GM10248 (cell line): ENCODE measurements at places on chromosomes 11 and 22.
A peak's percentile ranks its signal among the peaks of the same experiment; 100 is the strongest.

- DNase-seq: no peak
Measured at GRCh38 chr22:40857309-40857855, 434 bp downstream of the XPNPEP3 start.

- peak; percentile 93 for DNase-seq
Measured at GRCh38 chr11:69088676-69089146, 40.0 kb downstream of the TPCN2 start.

- DNase-seq: no peak
Measured at GRCh38 chr11:64627371-64627770, 36.4 kb downstream of the SLC22A12 start.

DNA sequence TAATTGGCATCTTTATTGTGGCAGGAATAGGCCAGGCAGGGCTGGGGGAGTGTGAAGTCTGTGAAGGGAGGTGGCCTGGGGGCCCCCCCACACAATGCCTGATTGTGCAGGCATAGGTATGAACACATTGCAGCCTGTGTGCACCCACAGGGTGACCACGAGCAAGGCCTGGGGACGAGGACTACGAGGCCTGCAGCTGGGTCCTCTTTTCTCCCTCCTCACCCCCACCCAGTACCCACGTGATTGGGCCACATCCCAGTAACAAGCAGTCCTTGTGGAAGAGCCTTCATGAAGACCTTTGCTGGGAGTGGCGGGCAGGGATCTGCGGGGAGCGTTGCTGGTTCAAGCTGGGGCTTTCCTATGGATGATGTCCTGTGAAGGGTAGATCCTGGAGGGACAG is 29.3 kb downstream of the ZBTB16 start:
- DNase-seq: no peak

- DNase-seq: peak; percentile 40
Measured at GRCh38 chr11:64971421-64972233, at the start of gene MAJIN. Gene MAJIN, minus strand, starts transcription at chr11:64972108. Its CDS starts 12,703 bp downstream, at chr11:64959405.

- no peak for DNase-seq
Measured at GRCh38 chr22:43722444-43722843, 89.7 kb downstream of the EFCAB6 start.

- no peak for DNase-seq
Measured at GRCh38 chr22:17191163-17191784, 28.0 kb downstream of the ADA2 start.

GRCh38 chr22:20178915-20179227 is 28.0 kb upstream of the CCDC188 start:
- no peak for DNase-seq

DNA sequence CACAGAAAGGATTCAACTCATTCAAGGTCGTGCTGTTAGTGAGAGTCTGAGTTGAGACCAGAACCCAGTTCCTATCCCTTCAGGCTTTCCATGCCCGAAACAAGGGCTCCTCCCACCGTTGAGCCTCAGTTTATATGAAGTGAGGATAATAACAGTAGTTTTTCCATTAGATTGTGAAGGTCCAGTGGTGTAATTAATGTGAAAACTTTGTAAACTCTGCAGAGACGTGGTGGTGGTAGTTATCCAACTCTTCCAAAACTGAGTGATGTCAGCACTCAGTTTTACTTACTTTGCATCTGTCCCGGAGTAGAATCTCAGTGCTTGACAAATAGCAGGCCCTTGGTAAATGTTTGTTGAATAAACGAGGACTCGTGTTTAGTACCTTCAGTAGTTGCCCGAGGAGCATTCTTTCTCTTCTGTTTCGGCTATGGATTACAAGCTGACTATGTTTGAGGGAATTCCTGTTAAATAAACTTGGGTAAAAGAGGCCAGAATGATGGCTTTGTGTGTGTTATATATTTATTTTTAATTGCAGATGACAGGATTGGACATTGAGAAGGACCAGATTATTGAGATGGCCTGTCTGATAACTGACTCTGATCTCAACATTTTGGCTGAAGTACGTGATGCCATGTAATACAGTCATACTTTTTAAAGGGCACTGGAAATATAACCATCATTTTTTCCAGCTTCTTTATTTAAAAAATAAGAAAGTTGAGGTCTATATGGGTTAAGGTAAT is 1.0 kb downstream of the REXO2 start:
- DNase-seq: no peak

DNA sequence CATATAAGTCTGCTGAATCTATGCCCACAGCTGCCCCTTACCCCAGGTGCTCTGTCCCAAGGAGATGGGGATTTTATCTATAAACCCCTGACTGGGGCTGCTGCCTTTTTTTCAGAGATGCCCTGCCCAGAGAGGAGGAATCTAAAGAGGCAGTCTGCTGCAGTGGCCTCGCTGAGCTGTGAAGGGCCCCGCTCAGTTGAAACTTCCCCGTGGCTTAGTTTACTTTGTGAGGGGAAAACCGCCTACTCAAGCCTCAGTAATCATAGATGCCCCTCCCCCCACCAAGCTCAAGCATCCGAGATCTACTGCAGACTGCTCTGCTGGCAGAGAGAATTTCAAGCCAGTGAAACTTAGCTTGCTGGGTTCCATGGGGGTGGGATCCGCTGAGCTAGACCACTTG is 7.4 kb upstream of the SCGB1D4 start:
- DNase-seq: no peak

GRCh38 chr11:83655976-83656375 is 369.8 kb upstream of the CCDC90B start:
- no peak for DNase-seq

DNA sequence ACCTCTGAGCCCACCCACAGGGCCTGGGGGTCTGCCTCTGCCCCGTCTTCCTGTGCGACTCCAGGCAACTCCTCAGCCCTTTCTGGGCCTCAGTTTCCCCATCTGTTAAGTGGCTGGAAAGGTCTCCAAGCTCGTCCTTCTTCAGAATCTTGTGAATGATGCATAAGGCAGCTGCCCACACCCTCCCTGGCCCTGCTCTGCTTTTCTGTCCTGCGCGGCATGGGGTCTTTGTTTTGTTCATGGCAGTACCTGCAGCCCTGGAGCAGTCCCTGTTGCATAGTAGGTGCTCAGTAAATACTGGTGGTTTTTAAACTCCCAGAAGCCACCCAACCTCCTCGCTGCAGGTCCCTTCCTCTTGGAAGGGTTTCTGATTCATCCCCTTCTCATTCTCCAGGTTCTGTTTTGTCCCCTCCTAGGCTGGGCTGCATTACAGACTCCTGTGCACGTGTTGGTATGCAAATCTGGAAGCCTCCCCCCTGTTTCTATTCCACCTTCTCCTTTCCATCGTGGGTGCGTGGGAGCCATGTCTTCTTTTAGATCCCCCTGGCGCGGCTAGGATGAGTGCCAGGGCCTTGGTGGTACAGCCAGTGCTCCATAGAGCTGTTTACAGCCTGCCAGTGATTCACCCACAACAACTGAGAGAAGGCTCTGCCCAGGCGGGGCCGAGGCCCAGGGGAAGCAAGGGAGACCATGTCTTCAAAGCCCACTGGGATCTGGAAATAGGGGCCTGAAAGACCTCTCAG is 19.3 kb upstream of the SYT7 start:
- no peak for DNase-seq

DNA sequence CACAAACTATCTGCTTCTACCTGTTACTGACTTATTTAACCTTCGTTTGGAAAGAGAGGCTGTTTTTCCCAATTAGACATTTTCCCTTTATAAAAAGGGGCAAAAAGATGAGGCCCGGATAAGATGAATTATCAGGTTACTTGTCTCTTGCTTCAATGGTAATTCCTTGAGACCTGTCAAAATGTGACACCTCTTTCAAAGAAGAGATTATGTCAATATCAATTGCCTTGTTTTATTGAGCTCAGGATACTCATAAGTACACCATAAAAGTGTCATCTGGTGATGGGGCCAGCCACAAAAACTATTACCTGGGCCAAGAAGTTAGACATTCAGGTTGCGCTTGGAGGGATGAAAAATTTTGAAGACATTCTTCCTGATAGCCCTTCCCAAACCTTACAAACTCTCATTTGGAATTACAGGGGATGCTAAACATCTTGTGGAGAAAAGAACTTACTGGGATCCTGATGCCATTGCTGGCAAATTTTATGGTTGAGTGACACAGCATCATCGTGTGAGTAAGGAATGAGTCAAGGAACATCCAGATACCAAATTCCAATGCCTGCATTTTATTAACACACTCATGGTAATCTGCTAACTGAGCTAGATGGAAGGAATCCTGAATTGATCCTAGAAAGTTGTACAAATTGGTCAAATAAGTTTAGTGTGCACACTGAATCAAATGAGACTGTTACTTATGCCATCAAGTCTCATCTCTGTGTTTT is 1071.2 kb downstream of the LRRC4C start:
- no peak for DNase-seq

- DNase-seq: no peak
Measured at GRCh38 chr11:111696556-111696955, 69.6 kb downstream of the PPP2R1B start.

GRCh38 chr11:59523541-59523940 is 12.2 kb downstream of the OR4D9 start:
- DNase-seq: no peak

DNA sequence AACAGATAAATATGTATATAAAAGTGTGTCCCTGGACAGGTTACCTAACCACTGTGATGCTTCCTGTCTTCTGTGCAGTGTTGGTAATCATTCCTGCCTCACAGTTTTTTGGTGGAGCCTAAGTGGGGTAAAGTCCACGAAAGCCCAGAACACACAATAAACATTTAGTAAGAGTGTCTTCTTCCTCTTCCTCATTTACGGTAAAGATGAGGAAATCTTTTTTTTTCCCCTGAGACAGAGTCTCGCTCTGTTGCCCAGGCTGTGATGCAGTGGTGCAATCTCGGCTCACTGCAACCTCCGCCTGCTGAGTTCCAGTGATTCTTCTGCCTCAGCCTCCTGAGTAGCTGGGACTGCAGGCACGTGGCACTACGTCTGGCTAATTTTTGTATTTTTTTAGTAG is 117.1 kb downstream of the LDLRAD3 start:
- no peak for DNase-seq

DNA sequence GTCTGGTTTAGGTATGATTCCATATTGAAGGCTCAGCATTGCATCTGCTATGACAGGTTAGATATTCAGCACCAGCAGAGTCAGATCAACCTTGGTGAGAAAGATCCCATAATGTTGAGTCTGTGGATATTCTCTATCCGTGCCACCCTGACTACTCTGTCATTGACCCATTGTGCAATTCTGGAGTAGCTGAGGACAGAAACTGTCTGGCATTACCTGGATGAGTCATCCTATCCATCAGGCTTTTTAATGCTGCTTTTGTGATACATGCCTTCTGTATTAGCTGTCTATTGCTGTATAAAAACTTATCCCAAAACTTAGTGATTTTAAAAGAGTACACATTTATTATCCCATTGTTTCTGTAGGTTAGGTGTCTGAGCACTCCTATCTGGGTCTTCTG is 189.1 kb upstream of the FAT3 start:
- no peak for DNase-seq

GRCh38 chr11:48106166-48106565 is 110.4 kb upstream of the OR4B1 start:
- peak; percentile 33 for DNase-seq

DNA sequence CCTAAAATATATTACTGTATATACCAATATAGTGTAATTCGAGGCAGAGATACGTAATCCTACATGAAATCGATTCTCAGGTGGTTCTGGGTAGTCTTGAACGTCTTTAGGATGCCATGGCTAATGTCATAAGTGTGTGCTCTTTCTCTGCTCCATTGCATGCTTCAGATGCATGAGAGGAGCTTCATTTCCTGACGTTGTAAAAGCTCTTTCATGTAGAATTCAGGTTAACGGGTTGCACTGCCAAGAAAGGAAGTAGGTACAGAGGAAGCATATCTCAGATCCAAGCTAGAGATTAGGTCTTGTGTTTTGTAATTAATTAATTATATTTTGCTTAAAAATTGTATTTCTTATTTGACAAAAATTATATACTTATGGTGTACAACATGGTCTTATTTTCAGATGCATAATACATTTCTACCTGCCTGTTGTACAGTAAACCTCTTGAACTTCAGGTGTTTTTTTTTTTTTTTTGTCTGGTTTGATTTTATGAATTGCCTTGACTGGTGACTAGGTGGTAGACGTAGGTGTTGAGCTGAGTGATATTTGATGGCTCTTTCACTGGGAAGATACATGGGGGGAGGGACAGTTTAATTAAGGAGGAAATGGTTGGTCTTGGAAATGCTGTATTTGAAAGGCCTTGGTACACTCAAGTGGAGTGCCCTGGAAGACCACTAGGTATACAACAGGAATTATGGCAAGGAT is 9.3 kb downstream of the NUP50 start:
- DNase-seq: no peak

DNA sequence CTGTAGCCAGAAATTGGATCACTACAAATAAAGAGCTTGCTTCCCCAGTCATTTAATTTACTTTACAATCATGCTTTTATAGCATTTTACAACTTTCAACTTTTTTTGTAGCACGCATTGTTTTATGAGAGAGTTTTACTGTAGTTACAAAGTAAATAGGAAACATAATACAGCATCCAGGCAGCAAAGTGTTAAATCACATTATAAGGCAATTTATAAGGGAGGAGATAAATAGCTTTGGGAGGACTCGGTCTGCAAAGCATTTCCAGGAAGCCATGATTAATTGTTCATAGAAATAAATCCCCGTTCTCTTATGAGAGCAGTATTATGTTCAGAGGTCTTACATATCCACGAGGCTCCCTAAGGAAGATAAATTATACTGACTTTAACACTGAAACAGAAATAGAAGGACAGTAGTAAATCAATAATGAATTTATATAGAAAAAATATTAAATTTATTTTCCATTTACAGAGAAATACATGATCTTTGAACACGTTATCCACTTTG is 792.6 kb upstream of the RAG2 start:
- no peak for DNase-seq
